ENCODE measurements at places on chromosomes 5 and 9.

- DNase-seq, result no peak
Observed at GRCh38 chr5:54991416-54991815, 6.0 kb upstream of the ESM1 start.

DNA sequence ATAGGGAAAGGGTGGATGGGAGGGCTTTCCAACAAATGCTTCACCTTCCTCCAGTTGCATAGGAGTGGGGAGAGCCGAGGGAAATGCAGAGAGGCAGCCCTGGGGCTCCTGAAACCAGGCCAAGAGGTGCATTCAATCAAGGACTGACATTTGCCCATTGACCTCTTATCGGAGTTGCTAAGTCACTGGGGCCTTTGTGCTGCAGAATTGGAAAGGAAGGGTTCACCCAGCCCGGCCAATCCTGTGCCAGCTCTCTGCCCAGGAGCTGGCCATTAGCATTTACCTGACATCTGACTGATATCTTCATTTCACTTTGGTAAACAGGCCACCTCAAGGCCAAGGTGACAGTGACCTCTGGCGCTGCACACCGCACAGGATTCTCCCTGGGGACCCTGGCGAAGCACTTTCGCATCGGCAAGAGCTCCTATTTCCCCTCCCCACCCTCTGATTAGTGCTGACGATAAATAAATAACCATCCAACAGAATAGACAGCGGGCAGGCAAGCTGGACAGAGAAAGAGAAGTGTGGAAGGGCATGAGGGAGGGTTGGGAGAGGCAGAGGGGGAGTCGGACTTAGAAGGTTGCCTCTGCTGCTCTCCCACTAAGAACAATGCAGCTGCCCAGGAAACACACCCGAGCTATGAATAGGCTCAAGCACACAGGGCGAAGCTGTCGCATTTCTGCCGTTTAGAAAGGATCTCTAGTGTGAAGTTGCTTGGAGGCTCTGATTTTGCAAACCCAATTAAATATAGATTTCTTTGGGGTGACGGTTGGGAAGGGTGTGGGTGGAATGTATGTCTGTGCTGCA lies 57.0 kb upstream of the BOD1 start:
- DNase-seq, result no peak

DNA sequence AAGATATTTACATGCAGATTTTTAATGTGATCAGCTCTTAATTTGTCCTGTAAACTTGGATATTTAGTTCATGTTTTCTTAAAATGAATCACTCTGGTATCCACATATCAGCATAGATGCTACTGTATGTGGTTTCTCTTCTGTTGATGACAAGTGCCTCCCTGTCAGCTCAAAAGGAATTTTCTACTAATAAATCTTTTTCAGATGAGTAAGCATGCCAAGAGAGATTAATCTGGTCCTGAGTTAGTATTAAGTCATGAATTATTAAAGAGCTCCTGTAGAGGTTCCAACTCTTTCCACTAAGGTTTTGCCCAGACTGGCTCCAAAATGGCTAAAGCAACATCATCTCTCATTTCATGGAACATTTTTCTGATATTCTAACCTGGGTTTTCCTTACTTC lies 129.2 kb downstream of the GOLPH3 start:
- DNase-seq, result no peak

- DNase-seq, result no peak
Observed at GRCh38 chr5:2759696-2760461, 8.4 kb upstream of the IRX2 start.

DNA sequence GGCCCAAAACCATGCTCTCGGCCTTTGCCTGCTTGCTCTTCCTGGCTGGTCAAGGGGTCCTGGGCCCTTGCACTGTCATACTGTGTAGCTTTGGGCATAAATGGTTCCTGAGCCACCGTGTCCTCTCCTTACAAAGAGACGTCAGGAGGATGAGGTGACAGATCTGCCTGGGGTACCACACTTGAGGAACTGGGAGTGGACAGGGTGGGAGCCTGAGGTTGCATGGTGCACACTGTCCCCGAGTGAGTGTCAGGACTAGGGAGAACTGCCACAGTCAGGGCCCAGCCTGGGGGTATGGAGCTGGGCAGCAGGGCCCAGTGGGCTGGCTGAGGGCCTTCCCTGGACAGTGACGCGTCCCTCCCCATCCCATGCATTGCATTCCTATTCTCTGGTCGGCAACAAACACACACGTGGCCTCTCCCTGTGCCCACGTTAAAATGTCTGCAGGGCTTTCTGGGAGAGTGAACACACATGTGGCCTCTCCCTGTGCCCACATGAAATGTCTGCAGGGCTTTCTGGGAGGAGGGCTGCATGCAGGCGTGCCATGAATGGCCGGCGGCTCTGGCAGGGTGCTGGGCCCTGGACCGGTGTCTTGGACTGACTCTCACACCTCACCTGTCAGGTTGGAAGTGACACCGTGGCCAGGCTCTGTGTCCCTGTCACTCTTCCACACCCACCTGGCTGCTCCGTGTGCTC lies 122.1 kb upstream of the COL5A1 start:
- no peak for DNase-seq

- DNase-seq, result no peak
Observed at GRCh38 chr5:57303985-57304384, 130.1 kb downstream of the GPBP1 start.

GRCh38 chr5:169871826-169872490 lies 108.3 kb downstream of the INSYN2B start:
- no peak for DNase-seq

- DNase-seq, result no peak
Observed at GRCh38 chr5:35416217-35416988, 186.1 kb upstream of the PRLR start.

DNA sequence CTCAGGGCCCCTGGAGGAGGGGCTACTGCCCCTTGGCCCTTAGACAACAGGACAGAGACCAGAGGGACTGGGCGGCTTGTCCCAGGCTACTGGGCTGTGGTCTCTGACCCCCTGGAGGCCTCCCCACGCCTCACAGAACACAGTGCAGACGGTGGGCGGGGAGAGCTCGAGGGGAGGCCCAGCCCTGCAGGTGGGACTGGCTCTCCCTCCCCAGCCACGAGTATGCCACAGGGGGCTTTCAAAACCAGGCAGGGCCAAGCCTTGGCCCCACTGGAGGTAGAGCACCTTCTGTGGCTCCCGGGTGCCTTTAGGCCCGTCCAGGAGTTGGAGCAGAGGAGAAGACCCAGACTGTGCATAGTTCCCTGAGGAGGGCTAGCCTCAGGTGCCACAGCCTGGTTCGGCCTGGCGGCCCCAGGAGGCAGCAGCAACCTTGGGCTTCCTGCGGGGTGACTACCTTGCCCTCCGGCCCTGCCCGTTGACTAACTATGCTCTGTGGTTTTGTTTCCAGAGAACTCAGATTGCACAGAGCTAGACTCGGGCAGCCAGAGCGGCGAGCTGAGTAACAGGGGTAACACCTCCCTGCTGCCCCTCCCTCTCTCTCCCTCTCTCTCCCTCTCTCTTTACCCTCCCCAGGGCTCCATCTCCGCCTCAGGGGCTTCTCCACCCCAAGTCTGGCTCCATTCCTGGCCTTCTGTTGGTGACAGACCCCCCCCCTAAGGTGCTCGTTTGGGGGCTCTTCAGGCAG lies 15.5 kb downstream of the CARD19 start:
- DNase-seq, result no peak

GRCh38 chr9:17810728-17811571 lies 232.1 kb downstream of the SH3GL2 start:
- no peak for DNase-seq

GRCh38 chr9:137427454-137428310 lies 4.5 kb downstream of the NOXA1 start:
- DNase-seq, result no peak

DNA sequence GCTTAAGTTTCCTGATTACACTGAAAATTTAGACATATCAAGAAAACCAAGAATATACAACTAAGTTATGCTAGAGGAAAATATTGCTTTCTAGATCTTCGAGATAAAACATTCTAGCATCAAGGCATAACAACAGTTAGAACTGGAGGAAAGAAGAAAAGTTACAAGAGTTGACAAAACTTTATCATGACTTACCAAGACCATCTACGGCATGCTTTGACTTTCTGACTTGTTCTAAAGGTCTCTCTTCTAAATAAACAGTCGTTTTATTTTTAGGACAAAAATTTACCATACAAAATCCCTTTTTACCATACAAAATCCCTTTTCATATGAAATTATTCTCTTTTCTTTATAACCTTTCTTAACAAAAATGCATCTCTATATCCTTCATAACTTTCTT lies 1110.1 kb upstream of the CDH10 start:
- no peak for DNase-seq

GRCh38 chr5:2871282-2871681 lies 119.8 kb upstream of the IRX2 start:
- DNase-seq, result no peak

GRCh38 chr5:548256-548655 lies 24.0 kb upstream of the SLC9A3 start:
- no peak for DNase-seq

- no peak for DNase-seq
Observed at GRCh38 chr5:39201160-39201780, 18.1 kb downstream of the FYB1 start.

Data from activated naive CD4-positive, alpha-beta T cell treated with anti-CD3 and anti-CD28 coated beads, Interleukin-2, amount 50 U/mL, for 72 hours (primary cell).